Mucosa of descending colon (tissue), 3 donors: ENCODE measurements at places on chromosomes 7 and 10. TPM values are rescaled to one million over a fixed set of nuclear protein-coding genes. Genes with fewer than 3 reads are reported as not detected.

GRCh38 chr10:26269754-26270153, 53.2 kb downstream of the GAD2 start:
- no peak for DNase-seq

DNA sequence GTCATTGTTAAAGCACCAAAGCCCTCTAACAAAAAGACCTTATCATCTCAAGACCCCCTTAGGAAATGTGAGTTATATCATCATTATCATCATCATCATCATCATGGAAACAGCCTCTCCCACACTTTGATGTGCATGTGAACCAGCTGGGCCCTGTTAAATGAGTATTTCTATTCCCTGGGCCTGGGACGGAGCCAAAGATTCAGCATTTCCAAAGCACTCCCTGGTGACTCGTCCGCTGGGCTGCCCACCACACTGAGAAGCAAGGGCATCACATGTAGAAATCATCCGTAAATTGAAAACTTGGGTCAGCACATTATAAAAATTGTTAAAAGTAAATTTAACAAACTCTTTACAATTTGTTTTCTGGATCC, 88.6 kb downstream of the PTPRN2 start:
- DNase-seq: no peak

DNA sequence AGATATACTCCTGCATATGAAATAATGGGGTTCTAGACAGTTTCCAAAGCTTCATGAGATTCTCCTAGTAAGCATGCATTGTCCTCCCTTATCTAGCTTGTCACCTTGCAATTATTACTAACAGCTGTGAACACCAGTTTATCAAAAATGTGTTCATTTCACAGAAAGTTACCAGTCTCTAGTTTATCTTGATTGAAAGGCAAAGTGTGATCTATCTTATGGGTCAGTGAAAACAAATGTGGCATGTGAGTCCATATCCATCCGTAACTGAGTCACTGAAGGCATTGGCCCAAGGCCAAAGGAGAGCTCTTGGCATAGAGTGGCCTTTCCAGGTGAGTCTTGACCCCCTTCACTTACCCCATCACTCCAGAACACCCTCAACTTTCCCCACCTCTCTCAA, 53.2 kb downstream of the GSAP start:
- no peak for DNase-seq

DNA sequence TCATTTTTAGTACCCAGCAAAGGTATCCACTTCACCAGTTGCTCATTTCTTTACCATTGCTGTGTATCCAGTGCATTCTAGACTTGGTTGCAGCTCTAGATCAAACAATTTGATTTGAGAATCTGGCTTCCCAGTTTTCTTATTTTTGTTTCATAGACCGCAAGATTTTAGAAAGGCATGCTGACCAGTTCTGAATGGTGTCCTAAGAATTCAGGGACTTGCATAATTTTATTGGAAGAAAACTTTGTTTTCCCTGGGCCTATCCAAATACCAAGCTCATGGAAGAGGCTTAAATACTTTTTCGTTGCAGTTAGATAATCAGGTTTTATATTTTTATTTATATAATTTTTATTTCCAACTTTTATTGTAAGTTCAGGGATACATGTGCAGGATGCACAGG, 58.3 kb downstream of the BICC1 start:
- no peak for DNase-seq

DNA sequence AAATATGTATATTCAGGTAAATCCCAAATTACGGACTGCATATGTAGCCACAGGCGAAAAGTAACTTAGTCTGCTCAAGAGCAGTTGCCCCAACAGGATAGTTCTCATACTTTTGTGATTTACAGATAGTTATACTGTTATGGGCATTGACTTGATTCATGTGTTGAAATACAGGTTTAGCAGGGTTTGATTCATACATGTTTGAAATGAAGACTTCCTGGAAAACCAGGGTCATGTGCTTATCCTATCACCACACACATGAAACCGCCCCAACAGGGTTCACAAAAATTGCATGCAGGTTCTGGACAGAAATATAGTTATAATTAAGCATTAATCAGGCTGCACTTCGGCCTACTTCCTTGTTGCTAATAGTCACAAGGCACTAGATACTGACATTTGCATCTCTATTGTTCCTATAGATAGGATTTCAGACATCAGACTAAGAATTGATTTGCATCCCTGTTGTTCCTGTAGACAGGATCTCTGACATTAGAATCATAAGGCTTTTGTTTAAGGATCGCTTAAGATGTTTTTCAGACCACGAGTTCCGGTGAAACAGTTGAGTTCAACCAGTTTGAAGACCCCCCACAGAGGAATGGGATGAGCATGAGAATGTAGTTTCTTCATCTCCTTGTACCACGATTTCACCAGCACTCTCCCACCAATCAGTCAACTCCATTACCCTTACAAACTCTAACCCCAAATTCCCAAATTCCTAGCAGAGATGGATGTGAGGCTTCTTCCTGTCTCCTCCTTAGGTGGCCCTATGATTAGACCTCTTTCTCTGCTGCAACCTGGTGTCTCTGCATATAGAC, 2.0 kb upstream of the ZNF398 start:
- DNase-seq: no peak

GRCh38 chr10:132984801-132985545, 42.6 kb upstream of the CFAP46 start:
- DNase-seq: peak; percentile 17

DNA sequence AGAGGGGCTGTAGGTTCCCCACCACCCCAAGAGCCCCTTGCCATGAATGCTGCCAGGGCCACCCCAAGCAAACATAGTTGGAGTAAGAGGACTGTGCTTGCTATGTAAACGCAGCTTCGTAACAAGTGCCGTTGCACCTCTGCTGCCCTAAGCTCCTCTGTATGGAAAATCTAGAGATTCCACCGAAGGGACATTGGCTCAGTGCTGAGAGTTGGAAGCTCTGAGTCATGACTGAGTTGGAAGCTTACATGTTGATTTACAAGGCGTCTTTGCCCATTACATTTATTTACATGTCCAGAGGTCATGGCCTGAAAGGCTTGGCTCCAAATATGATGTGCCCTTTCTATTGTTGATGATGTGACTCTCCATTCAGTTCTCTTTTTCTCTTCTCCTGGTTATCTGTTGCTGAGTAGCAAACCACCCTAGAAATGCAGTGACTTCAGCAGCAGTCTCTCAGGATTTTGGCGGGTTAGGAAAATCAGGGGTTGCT, 233.1 kb upstream of the TCF7L2 start:
- no peak for DNase-seq

DNA sequence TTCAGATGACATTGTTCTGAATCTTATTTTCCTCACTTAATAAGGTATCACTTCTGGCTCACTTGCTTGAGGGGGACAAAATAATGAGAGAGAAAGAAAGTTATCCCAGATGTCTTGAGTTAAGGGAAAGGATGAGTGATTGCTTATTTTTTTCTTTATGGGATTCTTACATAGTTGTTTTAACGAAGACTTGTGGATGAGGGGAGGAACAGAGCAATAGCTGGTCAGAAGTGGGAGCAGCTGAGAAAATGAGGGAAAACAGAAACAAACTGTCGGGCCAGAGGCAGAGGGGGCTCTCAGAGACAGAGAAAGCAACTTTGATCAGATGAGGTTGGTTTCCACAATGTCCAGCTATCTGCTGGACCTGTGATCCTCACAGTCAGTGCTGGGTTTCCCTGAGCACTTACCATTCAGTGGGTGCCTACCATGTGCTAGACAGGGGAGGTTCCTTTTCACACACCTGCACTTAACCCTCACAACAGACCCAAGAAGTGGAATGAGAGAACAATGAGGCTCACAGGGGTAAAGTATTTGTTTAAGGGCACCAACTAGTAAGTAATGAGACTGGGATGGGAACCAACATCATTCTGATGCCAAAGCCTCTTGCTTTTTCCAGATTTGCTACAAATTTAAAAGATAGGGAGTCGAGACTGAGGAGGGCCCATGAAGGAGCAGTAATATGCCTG, 64.2 kb downstream of the BICC1 start:
- DNase-seq: no peak

- DNase-seq: no peak
Observed at GRCh38 chr10:94123258-94123995, 129.7 kb downstream of the PLCE1 start.

- no peak for DNase-seq
Observed at GRCh38 chr10:114437473-114438292, 33.4 kb upstream of the AFAP1L2 start.

DNA sequence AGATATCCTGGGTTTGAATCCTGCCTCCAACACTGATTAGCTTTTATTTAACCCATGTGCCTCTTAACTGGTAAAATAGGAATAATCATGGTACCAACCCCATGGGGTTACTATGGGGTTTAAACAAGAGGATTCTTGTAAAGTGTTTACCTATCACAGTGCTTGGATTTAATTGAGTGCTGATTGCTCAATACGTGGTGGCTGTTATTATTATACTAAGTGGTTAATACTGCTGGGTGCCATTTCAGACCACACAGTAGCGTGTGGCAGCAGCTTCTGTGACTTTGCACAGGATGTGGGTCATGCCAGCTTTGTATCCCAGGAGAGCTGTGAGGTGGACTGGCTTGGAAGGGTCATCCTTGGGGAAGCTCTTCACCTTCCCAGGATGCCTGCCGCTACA, 177.2 kb downstream of the SEC23IP start:
- no peak for DNase-seq

DNA sequence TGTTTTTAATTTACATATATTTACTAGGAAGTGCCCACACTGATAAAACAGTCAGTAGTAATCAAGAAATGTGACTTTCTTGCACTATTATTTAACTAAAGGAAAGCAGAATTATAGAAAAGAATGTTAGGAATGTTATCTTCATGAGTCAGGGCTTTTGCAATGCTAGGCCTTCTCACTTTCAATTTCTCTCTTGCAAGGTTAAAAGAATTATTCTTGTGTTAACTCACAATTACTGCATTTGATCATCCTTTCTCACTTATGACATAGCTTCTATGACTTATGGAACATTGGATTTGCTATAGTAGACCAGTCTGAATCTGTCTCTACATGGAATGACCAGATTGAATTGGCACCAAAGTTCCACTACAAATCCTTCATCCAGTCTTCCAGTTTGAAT, 192.4 kb downstream of the SDK1 start:
- DNase-seq: no peak

GRCh38 chr7:90818341-90818740, 222.2 kb downstream of the CDK14 start:
- DNase-seq: no peak

GRCh38 chr10:102752934-102753664, 9.4 kb downstream of the WBP1L start:
- DNase-seq: no peak

The OR2A12 gene
- not detected for total RNA-seq

The SH2B2 gene
- 2.7 TPM for total RNA-seq

The TMEM130 gene
- total RNA-seq: 0.38 TPM
